ENCODE measurements at places on chromosomes 11 and 22.

DNA sequence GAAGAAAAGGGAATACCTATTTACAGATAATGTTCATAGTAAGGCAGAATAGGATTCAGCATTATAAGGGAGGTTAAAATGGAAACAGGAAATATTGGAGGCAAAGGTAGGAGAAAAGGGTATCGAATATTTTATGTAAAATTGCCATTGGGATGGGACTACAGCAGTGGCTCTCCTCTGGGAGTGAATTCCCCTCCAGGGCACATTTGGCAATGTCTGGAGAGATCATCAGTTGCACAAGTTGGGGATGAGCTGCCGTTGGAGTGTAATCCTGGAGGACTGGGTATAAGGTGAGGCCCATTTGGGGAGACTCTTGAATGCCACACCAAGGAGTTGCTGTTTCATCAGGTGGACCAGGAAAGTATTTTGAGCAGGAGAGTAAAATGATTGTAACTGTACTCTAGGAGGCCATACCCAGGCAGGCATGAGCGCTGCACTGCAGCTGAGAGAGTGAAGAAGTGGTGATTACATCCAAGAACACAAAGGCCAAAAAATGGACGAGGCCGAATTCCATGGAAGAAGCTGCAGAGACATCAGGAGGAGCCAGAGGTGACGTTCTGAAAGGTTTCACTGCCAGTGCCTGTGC, 8.7 kb upstream of the ACRV1 start:
- no peak for DNase-seq

- no peak for DNase-seq
These were observed 987.6 kb downstream of the TBC1D22A start for GRCh38 chr22:47750086-47750485.

- no peak for DNase-seq
These were observed 61.5 kb downstream of the DKK3 start for GRCh38 chr11:11946878-11947277.

- no peak for DNase-seq
These were observed 21.9 kb downstream of the RELT start for GRCh38 chr11:73398132-73398526.

DNA sequence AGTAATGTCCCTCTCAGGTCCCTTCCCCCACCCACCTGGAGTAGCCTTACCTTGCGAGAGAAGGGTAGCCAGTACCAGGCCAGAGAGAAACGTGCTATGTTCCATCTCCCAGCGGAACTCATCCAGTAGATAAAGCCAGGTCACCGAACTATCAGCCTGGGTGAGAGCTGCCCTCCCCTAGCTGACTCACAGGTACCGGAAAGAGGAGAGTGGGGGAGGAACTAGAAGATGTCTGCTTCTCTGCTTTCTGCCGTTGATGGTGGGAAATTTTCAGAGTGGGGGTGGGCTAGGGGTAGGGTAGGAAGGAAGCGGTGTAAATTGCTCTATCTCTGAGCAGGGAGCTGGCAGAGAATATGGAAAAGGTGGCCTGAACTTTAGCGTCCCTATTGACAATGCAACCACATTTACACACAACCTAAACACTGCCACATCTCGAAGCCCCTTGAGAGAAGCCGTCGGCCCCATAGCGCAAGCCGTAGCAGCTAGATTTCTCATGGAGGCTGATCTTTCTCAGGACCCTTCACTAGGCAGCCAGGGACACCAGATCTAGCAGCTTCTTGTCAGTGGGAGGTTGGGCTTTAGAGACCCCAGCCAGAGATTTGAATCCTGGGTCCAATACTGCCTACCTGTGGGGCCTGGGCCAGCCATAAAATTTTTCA, at the start of gene CD3D:
CD3D (minus strand) TSS at position 203 of the 659 bp plus-strand sequence; CDS start at position 105, 98 bp downstream.
- DNase-seq, result no peak

DNA sequence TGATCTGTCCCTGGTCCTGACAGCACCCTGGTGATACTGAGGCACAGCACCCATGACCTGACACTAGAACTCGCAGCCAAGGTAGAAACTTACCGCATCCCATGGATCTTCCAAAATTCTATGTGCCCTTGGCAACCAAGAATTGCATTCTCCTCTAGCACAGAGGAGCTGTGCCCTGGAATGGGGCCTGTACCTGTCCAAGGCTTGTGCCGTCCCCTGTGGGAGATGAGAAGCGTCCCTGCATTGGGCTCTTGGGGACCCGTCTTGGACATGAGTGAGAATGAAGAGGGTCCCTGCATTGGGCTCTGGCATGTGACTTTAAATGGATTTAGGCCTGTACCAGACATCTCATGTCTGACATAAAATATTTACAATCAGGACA, 67.1 kb downstream of the GGTLC2 start:
- no peak for DNase-seq

GRCh38 chr11:17985517-17985916, 27.3 kb downstream of the SERGEF start:
- no peak for DNase-seq

DNA sequence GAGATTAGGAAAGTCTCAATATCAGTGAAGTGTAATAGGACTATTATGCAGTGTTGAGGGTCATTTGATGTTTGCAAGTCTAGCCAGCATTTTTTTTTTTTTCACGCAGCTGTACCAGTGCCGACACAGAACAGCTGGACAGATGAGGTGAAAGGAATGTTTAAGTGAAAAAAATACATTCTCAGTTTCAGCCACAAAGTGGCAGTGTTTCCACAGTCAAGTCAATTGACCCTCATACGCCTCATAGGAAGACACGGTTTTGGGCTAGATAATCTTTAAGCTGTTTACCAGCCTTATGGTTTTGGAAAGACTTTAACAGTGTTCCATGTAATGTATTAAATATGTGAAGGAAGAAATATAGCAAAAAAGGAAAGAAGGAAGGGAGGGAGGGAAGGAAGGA, 349.9 kb upstream of the ANO3 start:
- DNase-seq, result no peak
